ENCODE measurements at places on chromosomes 11 and 22. TPM values are rescaled to one million over a fixed set of nuclear protein-coding genes. Genes with fewer than 3 reads are reported as not detected.

The MMP10 gene
- not detected for total RNA-seq

The LGALS1 gene
- total RNA-seq, result 1,392 TPM

The OR8B2 gene
- not detected for total RNA-seq

The MMP12 gene
- total RNA-seq, result not detected

The NDUFV1 gene
- 239 TPM for total RNA-seq

The NXPE4 gene
- total RNA-seq, result not detected

The ME3 gene
- total RNA-seq, result 1.3 TPM

The OSBP2 gene
- total RNA-seq, result 1.7 TPM

The ASRGL1 gene
- 3.7 TPM for total RNA-seq

DNA sequence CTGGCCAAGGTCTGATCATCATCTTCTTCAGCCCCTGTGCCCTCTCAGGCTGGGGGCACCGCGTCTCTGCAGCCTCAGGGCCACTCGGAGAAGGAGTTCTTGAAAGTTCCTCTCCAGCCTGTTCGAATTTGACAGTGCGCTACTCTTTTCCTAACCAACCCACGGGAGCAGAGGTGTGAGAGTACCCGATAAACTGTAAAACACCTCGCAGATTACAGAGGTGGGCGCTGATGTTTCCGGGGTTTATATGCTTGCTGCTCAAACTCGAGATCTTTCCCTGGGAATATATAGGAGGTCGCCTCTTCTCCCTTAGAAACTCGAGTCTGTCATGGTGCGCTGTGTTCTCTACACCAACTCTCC is 515 bp downstream of the CTR9 start:
- H3K27me3 ChIP-seq, result no peaks in the 10 kb centered on the region
- DNase-seq, result no peak
- peaks cover 14% of the 10 kb centered on the region for H3K36me3 ChIP-seq
- peak overlapping the region; percentile 92 for H3K27ac ChIP-seq
- H3K4me3 ChIP-seq, result peak overlapping the region; percentile 91

DNA sequence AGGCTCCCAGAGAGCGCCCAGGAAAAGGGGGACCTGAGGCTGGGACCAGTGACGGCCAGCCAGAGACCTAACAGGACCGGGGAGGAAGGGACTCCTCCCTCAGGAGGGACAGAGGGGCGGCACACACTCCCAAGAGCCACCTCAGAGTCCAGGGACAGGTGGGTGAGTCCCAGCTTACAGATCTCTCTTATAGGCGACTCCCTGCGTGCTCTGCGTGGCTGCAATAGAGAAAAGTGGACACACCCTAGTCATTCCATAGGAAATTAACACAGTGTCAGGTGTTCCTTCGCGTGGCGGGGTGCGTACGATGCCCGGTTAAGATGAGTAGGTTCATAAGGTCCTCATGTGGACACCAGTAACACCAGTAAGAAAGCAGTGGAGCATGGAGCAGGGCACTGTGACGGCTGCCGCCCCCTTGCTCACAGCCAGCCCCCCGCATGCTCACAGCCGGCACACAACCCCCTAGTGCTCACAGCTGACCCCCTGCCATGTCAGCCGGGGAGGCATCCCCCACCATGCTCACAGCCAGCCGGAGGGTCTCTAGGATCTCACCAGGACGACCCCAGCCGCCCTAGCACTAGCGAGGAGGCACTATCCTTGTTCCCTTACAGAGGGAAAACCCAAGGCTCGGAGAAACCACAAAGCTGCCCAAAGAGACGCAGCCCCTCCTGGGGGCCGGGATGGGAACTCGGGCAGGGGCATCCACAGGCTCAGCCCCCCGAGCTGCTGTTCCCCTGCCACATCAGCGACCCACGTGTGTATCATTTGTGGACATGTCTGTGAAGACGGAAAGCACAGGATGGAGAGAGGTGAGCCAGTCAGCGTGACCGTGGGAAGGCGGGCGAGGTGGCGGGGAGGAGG is 426.8 kb downstream of the TBC1D22A start:
- no peaks in the 10 kb centered on the region for H3K36me3 ChIP-seq
- H3K27ac ChIP-seq, result no peak overlapping the region
- no peak overlapping the region for H3K4me3 ChIP-seq
- no peak for DNase-seq

- no peak overlapping the region for H3K4me3 ChIP-seq
- H3K36me3 ChIP-seq, result peaks cover 16% of the 10 kb centered on the region
- no peaks in the 10 kb centered on the region for H3K27me3 ChIP-seq
- H3K4me1 ChIP-seq, result peaks cover 22% of the 10 kb centered on the region
- no peak overlapping the region for H3K27ac ChIP-seq
These were observed 38.2 kb downstream of the PITPNB start for GRCh38 chr22:27880778-27881394.

DNA sequence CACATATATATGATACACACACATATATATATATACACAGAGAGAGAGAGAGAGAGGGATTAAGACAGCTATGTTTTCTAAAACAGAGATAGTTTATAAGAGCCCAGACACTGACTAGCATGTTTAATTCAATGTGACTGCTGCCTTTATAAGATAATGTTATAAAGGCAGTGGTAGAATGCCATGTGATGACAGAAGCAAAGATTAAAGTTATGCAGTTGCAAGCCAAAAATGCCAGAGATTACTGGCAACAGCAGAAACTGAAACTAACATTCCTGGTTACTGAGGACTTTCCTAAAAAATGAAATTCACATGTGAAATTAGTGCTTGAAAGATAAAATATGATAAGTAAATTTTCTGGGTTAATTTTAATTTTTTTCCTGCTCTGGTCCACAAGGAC is 1888.9 kb downstream of the LRRC4C start:
- H3K4me1 ChIP-seq, result no peaks in the 10 kb centered on the region
- no peaks in the 10 kb centered on the region for H3K27me3 ChIP-seq
- H3K4me3 ChIP-seq, result no peak overlapping the region
- DNase-seq, result no peak
- no peak overlapping the region for H3K27ac ChIP-seq

DNA sequence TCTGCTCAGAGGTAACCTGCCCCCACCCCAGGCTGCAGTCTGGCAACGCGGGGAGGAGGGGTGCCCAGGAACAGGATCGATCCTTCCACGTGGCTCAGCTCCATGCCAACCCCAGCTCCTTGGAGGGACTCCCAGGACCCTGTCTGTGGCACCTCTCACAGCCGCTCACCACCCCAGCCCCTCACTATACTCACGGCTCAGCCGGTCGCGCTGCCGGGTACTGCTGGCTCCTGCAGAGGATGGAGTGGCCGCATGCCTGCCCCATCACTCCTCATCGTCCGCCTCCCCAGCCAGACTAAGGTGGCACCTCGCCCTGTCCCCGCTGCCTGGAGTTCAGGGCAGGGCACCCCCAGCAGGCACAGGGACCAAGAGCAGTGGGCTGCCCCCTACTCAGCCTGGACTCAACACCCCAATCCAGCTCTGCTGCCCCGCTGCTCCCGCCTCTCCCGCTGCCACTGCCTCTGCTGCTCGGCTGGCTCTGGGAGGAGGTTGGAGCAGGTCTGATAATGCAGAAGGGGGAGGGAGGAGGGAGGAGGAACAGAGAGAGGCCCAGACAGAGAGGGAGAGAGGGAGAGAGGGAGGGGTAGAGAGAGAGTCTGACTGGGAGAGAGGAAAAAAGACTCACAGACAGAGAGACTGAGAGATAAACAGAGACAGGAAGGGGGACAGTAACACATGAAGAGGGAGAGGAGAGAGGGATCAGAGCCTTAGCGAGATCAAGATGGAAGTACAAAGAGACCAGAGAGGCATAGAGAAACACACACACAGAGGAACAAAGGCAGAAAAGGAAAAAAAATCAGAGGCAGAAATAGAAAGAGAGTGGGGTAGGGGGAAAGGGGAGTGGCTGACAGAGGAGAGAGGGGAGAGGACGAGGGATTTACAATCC is at the start of gene PDE2A:
PDE2A (minus strand) TSS at position 480 of the 886 bp plus-strand sequence; CDS start at position 265, 215 bp downstream.
- no peak for DNase-seq
- H3K4me3 ChIP-seq, result no peak within 1 kb of the TSS
- H3K36me3 ChIP-seq, result no peaks in the 10 kb centered on the region
- H3K4me1 ChIP-seq, result peaks cover 14% of the 10 kb centered on the region
- peaks cover 82% of the 10 kb centered on the region for H3K27me3 ChIP-seq

DNA sequence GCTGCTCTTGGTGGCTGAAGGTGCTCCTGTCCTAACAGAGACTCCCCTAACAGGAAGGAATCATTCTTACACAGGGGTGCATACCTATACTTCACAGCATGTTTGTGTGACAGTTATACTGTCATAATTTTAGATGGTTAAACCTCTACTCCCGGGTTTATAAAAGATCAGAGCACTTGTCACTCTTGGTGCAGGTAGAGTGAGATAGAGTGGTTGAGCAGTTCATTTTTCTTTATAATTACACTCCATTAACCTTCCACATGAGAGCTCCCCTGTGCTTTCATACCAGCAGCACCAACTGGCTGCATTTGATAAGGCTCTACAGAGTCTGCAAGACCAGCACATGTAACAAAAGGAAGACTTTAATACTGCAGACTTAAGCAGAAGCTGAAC is 72.9 kb downstream of the LARGE2 start:
- H3K27ac ChIP-seq, result no peak overlapping the region
- no peaks in the 10 kb centered on the region for H3K27me3 ChIP-seq
- H3K4me3 ChIP-seq, result no peak overlapping the region
- no peaks in the 10 kb centered on the region for H3K36me3 ChIP-seq
- DNase-seq, result no peak

DNA sequence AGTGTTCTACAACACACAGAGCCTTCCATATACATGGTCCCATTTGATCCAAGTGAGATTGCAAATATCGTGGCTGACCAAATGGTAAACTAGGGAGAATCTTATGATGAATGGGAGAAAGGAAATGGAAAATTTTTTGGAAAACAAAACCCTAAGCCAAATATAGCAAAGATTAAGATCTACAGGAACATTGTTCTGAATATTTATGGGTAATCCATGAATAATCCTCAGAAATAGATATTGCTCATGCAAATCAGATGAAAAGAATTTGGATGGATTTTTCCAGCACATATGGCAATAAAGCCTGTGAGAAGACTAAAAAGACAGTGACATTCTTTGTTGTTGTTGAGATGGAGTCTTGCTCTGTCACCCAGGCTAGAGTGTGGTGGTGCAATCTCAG is 21.7 kb upstream of the PRDM10 start:
- peaks cover 11% of the 10 kb centered on the region for H3K27me3 ChIP-seq
- DNase-seq, result no peak
- H3K4me3 ChIP-seq, result no peak overlapping the region
- H3K4me1 ChIP-seq, result no peaks in the 10 kb centered on the region
- H3K36me3 ChIP-seq, result no peaks in the 10 kb centered on the region

All from activated CD8-positive, alpha-beta memory T cell treated with anti-CD3 and anti-CD28 coated beads, Interleukin-2, amount 10 ng/mL, durations not matched to agents 7 days and 5 days (primary cell).